ENCODE measurements at places on chromosomes 12 and 14.

DNA sequence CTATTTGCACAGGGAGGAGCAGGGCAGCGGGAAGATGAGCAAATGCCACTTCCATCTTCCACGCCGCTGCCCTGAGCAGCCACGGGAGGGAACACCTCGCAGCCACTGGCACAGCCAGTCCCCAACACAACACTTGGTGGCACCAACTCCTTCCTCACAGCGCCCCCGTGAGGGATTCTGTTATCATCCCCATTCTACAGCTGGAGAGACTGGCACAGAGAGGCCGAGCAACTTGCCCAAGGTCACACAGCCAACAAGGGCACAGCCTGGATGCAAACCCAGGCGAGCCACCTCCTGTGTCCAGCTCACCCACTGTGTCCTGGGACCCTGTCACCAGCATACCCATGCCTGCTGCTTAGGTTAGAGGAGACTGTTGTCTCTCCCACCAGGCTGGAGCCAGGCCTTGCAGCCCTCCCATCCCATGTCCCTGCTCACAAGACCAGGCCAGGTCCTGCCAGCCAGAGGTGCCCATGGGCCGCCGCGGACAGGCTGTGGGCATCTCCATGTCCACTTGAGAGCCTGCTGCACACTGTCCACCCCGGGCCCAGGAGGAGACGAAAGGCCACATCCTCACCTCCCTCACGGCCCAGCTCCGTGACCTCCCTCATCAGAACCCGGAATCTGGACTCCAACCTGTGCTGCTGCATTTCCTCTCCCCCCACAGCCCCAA lies 57.0 kb downstream of the NCOR2 start:
- peak; percentile 70 for DNase-seq

- DNase-seq, result peak; percentile 70
Observed at GRCh38 chr12:124509676-124510300, 57.6 kb downstream of the NCOR2 start.

- peak; percentile 54 for DNase-seq
Observed at GRCh38 chr12:50006754-50007442, 18.4 kb downstream of the RACGAP1 start.

DNA sequence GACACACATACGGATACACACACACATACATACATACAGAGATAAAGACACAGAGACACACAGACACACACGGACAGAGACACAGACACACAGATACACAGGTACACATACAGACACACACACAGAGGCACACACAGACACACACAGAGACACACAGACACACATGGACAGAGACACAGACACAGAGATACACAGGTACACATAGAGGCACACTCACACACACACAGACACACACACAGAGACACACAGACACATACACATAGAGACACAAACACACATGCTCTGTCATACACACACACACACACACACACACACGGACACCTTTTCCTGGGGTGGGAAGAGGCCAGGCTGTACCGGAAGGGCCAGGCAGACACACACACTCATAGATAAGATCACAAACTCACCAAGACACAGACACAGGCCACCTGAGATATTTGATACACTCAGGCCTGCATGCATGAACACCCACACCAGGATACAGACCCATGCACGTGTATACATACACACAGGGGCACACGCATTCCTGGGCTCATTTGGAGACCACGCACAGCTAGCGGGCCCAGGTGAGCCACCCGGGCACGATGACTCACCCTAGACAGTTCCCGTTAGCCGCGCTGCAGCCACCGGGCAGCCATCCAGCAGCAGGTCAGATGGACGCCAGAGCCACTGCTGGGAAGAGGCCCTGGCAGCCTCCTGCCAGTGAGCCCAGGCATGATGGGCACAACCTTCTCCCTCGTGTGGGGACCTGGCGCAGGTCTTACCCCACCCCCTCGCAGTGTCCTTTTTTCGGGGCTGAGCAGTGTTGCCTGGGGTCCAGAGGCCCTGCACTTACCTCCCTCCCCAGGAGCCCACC lies 1.8 kb upstream of the AHNAK2 start:
- no peak for DNase-seq

- no peak for DNase-seq
Observed at GRCh38 chr12:106288494-106289195, 13.9 kb upstream of the TCP11L2 start.

DNA sequence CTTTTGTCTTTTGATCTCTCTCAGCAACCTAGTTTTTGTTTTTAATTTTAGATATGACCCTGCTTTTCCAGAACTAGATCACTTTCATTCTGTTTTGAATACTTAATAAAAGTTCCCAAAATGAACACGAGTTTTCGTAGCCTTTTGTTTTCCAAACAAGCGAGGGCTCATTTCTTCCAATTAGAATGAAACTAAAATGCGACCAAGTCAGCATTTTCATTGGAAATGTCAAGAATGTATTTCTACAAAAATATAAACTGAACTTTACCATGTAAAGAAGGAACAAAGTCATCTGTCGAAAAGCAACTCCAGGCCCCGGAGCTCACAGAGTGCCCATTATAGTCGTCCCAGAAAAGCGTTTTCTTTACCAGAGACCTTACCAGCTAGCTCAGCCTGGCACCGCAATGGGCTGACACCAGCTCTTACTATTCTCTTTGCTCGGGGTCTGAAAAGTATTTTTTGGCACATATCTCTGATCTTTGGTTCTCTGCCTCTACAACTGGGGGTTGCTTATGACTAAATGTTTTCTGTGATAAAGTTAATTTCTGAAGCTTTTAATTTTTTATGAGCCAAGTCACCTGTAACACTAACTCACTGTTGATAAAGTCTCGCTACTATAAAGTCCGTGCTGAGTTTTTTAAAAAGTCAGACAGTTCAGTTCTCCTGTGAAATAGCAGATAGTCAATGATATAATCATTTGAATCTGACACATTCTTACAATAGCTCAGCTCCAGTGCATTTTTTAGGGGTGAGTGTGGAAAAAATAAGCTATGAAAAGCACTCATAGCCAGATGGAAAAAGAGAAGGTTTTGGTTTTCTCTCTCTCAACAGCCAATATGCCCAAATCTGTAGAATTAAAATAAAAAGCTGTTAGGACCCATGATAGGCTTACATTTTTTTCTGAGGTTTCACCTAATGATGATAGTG lies 43.4 kb downstream of the SAMD4A start:
- DNase-seq, result no peak

DNA sequence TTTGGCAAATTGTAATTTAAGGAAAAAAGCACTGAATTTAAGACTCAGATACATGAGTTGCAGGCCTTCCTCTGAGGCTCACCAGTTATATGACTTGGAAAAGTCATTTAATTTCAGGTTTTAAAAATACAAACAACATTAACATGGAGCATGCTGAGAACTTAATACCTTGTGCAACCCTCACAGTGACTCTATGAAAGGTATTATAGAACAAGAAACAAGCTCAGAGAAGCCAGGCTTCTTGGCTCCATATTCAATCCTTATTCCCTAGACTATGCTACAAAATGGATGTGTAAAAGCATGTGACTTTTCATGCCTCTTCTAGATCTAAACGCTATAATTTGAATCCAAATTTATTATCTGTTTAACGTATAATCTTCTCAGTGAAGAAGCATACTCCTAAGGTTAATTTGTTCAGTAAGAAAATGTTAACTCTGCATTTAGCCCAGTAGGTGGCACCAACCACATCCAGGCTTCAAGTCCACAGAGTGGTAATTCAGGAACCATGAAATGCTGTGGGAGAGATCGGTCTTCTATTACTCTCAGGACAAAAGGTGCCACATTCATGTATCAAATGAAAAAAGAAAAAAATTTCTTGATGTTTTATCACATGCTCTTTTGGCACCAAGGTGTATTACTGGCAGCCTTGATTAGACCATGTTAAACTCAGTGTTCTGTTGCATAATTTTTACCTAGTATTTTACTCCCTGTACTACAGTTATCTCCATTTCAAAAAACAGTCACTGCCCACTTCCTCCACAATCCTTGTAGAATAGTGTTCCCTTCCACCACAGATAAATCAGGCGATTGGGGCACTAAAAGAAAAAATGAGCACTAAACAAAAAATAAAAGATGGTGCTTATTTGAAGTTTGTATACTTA lies 9.3 kb downstream of the CCDC196 start:
- peak; percentile 83 for DNase-seq

DNA sequence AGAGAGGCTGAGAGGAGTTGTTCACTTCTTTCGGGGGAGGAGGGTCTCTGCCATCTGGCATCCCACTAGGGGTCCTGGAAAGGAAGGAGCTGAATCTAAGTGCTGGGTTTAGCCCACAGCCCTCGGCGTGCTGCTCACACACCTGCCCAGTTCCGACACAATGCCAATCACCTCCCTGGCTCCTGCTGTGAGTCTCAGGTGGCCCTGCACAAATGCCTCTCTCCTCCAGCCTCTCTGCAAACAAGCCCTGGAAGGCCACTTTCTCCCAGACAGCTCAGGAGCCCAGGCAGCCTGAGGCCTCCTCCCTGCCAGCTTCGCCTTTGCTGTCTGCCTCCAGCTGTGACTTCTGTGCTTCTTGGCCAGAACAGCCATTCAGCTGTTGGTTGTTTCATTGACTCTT lies 51.2 kb downstream of the SMIM41 start:
- DNase-seq, result no peak

GRCh38 chr14:103961928-103962578 lies 19.7 kb upstream of the RD3L start:
- DNase-seq, result no peak

Measured in midbrain (tissue), 1 donor.